Ovary (tissue), 10 donors: ENCODE measurements at places on chromosomes 13 and 19.

DNA sequence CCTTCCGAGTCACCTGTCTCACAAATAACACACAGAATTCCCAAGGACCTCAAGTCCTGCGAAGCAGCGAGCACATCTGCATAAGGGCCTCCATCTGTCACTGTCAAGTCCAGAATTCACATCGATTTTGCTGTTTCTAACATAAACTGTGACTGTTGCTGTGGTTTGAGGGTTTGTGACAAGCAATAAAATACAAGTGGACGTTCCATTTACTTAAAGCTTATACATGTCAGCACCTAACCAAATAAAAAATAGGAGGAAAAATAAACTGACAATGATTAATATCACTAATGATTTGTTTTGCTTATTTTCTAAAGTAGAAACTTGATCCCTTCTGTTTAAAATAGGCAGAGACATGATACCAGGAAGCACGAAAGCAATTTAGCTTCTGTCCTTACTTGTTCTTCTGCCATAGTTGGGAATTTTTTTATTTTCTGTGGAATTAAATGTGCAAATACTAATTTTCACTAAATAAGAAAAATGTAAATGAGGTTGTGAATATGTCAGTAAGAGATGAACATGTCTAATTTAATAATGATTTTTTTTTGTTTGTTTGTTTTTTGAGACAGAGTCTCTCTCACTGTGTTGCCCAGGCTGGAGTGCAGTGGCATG, 279.1 kb downstream of the FGF9 start:
- no peak for DNase-seq

- DNase-seq, result no peak
Measured at GRCh38 chr19:29904017-29904416, 38.0 kb upstream of the URI1 start.

GRCh38 chr19:12801466-12802266, at the start of the genes PRDX2 and THSD8:
Gene PRDX2 (minus strand): TSS chr19:12801800. CDS start chr19:12801261, 539 bp downstream.
Gene THSD8 (plus strand): TSS chr19:12802069. CDS start chr19:12802072, 3 bp downstream.
- peak; percentile 92 for DNase-seq

DNA sequence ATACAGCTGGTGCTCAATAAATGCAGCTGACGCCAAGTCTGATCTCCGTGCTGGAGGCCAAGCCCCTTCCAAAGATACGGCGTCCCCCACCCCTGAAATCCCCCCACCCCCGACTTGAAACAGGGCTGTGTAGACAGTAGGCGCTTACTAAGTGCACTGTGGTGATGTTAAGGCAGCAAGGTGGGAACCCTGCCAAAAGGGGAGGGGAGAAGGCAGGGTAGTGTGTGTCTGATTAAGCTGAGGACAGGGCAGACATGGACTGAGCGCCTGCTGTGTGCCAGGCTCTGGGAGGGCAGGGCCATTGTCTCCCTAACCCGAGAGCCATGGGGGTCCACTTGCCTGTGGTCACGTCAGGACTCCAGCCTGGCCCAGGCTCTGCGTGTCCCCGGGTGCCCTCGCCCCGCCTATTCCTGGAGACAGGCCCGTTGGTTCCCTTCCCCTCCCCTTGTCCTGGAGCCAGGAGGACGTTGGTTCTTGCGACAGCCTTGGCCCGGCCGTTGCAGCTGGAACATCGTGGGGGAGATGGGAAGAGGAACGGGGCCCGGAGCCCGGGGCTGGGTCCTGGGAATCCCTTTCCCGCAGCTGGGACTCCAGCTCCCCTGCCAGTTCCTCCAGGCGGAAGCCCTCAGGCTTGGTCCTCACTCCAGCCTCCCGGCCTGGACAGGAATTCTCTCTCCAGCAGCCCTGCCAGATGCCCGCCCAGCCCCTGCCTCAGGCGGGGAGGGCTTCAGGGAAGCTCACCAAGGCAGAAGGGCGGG, 1.7 kb upstream of the ELANE start:
- DNase-seq, result peak; percentile 96

DNA sequence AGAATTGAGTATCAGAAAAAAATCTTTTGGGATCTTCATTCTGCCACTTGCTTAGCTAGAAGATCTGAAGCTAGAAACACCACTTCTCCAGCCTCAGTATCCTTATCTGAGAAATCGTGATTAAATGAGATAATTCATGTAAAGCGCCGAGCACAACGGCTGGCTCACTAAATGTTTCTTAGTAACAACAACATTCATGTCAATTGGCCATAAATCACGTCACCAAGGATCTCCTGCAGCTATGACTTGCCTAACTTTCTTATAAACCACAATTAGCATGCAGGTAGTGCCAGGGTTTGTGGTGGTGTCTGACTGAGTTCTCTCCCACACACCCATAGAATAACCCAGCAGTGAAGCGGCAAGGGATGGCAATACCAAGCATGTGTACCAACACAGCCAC, 501.3 kb downstream of the EFNB2 start:
- no peak for DNase-seq

GRCh38 chr19:3765121-3765520, 2.6 kb downstream of the MRPL54 start:
- no peak for DNase-seq

DNA sequence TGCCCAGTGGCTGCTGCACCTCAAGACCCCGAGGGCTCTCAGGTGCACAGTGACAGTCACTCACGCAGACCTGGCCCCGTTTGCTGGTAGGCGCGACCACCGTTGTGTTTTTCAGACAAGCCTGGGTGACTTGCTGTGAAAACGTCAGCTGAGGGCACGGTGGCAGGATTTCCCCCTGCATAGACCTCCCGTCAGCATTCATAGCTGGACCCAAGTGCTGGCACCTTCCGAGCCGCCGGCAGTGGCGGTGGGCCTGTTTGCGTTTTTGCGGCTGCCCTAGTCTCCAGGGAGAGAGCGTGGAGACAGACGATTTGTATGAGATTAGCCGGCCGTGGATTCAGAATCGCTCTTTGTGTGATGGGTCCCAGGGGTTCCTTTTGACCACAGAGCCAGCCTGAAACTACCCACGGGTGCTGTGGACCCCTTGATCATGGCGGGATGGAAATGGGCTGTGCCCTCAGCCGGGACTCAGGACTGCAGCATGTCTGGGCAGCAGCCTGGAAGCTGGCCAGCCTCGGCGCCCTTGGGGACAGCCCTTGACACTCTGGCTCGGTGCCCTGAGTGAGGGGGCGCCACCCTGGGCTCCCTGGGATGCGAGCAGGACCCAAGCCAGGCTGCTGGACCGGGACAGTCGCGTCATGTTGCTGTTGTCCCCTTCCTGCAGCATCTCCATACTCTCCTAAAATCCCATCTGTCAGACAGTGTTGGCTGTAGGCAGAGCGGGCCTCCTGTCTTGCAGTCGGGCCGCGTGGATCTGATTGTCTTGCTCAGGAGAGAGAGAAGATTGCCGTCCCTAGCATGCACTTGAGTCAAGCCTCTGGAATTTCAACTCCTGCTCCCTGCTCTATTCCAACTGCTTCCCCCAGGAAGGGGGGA, 8.6 kb downstream of the KDM4B start:
- peak; percentile 66 for DNase-seq

- no peak for DNase-seq
Measured at GRCh38 chr13:98390086-98390715, 186.7 kb downstream of the STK24 start.

DNA sequence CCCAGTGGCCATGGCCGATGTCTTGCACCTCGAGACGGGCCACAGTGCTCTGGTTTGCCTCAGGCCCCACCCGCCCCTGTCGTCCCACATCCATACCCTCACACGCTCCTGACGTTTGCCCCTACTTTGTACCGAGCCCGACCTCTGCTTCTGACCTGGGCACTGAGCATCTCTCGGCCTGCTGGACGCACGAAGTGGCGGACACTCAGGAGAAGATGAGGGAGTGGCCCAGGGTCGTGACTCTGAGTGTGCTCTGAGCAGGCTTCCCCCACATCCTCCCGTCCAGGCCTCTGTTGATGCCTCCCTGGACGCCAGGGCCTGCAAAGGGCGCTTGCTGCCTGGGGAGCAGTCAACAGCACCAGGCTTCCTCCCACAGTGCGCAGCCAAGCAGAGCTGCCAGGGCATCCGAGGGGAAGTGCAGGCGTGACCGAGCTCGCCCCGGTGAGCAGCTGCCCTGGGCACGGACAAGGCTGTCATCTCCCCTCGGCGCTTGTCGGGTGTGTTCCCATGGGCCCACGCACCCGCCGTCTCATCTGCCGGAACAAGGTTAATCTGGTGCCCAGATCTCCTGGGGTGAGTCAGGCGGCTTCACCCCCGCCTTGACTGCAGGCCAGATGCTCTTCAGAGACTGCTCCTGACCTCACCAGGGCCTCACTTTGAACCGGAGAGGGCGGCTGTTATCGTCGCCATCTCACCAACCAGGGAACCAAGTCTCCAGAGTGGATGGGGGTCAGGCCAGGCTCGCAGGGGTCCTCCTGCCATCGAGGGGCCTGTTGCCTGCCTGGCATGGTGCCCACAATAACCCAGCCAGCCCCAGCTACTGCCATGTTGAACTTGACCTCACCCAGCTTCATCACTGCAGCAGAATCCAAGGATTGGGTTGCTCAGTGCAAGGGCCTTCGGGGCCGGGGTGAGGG, 27.2 kb downstream of the COMP start:
- no peak for DNase-seq

DNA sequence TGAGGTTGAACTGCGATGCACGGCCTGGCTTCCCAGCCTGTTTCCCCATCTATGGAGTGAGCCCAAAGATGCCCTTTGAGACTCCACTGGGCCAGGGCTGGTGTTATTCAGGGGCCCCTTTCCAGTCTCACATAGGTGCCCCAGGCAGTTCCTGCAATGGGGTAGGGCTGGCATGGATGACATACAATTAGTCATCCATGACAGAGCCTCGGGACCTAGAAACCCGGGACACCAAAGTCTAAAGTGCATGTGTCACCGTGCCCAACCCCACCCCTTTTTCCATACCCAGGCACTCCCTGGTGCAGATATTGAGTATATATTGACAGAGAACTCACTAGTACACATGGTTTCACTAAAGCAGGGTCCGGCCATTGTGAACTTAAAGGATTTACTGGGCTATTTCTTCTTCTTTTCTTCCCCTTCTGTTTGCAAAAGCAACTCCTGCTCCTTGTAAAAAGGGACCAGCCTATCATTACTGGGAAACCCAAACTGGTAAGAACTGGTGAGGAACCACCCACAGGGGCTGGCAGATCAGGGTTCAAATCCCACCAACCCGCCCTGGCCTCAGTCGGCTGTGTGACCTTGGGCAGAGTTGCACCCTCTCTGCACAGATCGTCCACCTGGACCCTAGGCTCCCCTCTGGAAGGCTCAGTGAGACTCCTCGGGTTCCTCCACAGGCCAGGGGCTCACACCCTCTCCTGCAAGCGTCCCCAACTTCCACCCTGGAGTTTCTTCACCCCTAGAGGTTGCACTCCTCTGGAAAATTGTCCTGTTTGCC, 2.7 kb downstream of the B3GNT3 start:
- DNase-seq, result no peak

GRCh38 chr19:3503036-3503572, 2.6 kb upstream of the DOHH start:
- no peak for DNase-seq

- no peak for DNase-seq
Measured at GRCh38 chr13:73738626-73739025, 395.6 kb downstream of the KLF12 start.

GRCh38 chr13:98892077-98892476, 85.8 kb downstream of the DOCK9 start:
- no peak for DNase-seq

GRCh38 chr19:33752018-33752800, 44.5 kb upstream of the KCTD15 start:
- DNase-seq, result no peak

- DNase-seq, result peak; percentile 89
Measured at GRCh38 chr19:6516659-6517291, 14.1 kb upstream of the TNFSF9 start.

DNA sequence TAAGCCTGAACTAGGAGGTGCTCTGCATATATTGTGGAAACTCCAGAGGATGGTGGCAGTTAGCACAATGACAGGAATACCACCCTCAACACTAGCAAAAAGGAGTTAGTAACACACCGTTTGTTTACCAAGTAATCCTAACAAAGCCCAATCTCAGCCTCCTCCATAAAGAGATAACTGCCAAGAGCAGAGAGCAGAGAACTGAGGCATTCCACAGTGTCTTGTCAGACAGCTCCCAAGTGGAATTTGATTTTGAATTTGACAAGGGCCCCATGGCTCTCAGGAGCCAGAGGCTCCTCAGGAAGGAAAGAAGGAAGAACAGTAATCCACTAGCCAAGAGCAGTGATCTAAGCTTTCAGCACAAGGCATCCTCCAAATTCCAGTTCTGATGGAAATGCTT, 298.6 kb downstream of the DCLK1 start:
- no peak for DNase-seq

- peak; percentile 72 for DNase-seq
Measured at GRCh38 chr19:56105090-56105701, 15.9 kb downstream of the ZNF787 start.

GRCh38 chr19:51742789-51743188, 8.9 kb downstream of the FPR1 start:
- DNase-seq, result no peak

DNA sequence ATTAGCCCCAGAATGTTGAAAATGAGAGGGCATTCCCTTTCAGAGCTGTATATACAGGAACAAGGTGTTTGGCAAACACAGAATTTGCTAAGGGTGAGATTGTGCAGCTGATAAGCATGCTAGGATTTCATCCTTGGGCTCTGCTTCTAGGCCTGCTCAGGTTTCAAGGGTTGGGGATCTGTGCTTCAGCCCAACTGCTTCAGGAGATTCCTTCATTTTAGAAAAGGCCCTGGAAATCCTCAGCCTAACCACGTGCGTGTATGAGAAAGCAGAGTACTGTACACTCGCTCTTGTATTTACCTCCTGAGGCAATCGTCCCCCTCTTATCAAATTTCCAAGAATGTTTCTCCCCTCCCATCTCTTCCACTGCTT, 291.6 kb upstream of the ARGLU1 start:
- DNase-seq, result no peak

DNA sequence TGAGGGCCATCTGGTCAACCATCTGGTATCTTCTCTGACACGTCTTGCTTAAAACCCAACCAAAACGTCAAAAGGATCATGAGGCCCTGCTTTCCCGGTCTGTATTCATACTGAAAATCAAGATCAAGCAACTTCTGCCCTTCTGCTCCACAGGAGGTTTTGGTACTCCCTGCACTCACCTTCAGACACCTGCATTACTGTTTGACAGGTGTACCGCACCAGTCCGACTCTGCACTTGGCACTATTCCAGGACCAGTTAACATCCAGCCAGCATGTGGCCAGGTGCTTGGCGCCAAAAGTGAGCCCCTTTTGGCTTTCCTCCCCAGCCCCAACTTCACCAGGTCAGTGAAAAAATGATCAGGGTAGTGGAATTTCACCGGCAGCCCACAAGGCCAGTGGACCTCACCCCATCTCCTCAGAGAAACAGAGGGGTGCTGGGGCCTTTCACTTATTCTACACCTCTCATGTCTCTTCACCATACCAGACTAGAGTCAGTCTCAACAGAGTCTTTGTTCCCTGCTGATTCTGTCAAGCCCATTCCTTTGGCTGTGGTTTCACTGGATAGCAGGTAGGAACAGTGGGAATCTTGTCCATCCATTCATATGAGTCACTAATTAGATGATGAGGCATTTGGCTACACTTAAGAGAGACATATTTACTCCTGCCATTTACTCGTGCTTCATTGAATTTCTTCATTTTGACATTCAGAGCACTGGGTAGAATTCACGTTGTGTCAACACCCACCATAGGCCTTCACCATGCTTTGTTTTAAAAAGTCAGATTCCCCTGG, 85.3 kb downstream of the ZNF726 start:
- no peak for DNase-seq

GRCh38 chr13:48559638-48560320, 26.9 kb upstream of the RCBTB2 start:
- no peak for DNase-seq
